GM19239 (cell line): ENCODE measurements at places on chromosomes 1 and 21.

DNA sequence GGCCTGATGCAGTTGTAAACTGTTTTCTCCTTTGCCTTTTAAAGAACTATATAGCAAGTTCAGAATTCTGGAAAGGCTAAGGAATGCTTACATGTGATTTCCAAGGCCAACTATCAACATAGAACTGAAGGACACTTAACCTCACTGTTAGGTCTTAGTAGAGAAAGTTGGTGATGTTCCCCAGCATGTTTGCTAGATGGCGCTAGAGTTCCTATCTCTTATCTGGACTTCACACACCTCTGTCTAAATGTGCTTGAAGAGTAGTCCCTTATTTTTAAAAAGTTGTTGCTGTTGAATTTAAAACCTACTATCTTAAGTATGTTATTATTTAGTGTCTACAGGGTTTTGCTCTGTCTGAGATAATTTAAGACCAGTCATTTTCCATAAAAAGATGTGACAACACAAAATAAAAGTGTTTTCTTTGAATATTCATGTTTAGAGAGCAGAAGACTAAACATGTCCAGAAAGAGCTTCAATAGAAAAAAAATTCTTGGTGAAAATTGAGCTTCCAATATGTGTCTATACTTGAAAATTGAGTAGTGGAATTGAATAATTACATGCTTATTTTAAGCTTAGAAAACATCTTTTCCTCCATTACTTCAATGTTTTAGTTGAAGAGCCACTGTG lies 237.3 kb downstream of the S1PR1 start:
- DNase-seq, result no peak

DNA sequence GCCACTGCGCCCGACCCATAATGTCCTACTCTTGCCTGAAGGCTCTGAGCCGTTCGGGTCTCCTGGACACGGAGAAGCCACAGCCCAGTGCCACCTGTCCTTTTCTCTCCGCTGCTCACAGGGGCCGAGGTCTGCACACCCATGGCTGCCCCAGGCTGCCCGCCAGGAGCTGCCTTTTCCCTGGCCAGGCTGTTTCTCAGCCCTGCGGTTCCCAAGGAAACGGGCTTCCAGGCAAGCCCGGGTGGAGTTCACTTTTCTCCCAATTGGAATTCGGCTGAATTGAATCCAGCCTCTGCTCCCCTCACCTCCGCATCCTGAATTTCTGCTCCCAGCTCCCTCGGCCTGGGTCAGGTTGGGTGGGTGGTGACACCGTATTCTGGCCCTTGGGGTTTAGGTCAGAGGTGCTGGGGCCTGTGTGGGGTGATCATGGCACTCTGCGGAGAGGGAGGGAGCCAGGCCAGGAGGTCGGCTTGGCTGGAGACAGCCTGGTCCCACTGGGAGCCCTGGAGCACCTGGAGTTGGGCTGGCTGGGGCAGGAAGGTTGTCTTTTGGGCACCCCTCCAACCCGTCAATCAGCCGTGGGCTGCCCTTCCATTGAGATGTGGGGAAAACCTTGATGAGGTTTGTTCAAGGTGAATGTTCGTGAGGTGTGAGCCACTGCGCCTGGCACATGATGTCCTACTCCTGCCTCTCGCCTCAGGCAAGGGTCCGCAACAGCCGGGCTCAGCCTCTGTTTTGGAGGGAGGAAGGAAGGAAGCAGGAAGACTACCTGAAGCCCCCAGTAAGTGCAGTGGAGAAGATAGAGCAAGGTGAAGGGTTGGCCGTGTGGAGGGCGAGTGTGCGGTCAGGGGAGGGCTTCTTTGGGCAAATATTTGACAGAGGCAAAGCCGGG lies 25.1 kb downstream of the RRP1 start:
- DNase-seq, result no peak

GRCh38 chr1:230204842-230205241 lies 137.8 kb downstream of the GALNT2 start:
- no peak for DNase-seq

DNA sequence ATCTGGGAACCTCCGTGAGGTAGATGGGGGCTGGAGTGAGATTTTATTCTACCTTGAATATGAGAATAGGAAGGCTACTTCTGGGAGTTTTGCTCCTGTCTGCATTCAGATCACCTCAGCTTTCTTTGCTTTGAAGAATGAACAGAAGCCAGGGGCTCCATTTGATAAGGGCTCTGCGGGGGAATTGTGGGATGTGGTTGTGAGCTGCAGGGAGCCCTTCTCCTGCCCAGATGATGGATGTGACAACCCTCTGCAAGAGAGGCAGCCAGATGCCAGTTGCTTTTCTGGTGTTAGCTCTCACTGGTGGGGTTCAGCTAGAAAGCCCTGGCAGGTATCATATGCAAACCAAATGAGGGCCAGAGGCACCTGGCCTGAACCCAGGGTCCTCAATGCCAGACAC lies 21.5 kb downstream of the IER5 start:
- no peak for DNase-seq

GRCh38 chr1:24894002-24894401 lies 36.1 kb downstream of the RUNX3 start:
- DNase-seq, result no peak

DNA sequence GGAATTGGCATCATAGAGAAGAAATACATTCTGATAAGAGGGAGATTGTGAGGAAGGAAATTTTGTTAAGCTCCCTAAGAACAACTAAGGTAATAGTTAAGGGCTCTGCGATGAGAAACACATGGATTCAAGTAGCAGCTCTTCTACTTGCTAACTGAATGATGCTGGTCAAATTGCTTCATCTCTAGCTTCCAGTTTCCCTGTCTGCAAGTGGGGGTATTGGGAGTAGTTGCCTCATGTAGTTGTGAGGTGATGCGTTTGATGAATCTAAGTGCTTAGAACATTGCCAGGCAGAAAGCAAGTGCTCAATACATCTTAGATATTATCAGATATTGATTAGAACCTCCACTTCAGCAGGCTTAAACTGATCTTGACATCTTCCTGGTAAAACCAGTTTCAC lies 84.8 kb downstream of the CD58 start:
- DNase-seq, result no peak

DNA sequence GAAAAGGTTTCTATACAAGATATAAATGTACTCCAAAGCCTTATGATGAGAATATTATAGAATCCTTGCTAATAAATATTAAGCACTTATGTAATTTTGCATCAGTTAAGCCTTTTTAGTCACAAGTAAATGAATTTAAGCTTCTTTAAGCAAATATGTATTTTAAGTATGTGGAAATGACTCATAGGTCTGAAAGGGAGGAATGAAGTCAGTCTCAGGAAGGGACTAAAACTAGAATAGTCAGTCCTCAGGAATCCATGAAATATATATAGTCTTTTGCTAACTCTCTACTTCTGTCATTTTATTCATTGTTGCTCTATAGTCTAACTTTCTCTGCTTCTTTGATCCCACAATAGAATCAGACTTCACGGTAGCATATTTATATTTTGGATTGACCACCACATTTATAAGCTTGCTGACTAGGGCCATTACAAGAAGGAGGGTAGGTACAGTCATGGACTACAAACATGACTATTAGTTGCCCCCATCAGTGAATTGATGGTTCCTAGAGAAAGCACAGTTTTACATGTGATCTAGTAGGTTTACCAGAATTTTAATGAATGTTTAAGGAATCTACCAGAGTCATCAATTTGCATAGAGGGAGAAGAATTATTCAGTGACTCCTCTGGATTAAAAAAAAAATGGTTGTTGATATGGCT lies 20.2 kb upstream of the RABGGTB start:
- no peak for DNase-seq

DNA sequence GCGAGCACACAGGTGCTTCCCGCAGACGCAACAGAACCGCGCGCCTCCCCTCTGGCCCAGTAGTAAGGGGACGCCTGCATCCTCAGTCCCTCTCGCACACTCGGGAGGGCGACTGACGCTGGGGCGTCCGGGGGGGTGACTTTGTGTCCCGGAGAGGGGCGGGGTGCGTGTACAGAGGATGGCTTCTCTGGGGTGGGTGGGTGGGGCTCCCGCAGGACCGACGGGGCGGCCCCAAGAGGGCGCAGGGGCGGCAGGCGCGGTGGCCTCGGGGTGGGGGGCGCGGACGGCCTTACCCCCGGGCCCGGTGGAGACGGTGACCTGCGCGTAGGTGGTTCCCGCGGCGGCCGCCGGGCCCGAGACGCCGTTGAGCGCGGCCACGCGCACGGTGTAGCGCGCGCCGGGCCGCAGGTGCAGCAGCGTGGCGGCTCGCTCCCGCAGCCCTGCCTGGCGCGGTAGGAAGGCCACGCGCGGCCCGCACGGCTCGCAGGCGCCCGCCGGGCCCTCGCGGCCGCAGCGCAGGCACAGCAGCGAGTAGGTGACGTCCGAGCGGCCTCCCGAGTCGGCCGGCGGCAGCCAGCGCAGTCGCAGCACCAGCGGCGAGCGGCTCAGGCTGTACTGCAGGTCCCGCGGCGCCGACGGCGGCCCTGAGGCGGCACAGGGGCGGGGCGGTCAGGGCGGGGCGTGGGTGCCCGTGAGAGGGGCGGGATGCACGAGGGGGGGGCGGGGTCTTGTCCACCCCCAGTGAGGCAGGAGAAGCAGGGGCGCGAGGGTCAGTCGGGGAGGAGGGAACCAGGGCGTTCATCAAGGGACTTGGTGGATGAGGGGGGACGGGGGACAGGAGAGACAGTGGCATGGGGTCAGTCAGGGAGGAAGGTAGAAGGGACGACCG lies 12.1 kb downstream of the EPHA10 start:
- peak; percentile 64 for DNase-seq

DNA sequence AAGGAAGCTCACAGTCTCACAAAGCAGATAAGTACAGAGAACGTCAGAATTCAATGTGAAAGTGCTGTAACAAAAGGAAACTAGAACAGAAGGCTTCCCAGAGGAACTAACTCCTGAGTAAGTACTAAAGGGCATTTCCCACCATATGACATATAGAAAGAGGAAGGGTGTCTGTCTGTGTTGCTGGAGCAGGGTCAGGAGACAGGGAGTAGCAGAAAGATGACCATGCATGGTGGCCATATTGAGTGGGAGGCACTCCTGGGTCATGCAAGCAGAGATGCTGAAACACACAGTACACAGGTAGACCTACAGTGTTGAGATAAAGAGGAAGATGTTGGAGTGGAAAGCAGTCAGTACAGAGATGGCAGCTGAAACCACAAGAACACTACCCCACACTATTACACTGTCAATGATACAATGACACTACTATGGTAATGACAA lies 47.3 kb downstream of the SLC25A24 start:
- DNase-seq, result no peak

DNA sequence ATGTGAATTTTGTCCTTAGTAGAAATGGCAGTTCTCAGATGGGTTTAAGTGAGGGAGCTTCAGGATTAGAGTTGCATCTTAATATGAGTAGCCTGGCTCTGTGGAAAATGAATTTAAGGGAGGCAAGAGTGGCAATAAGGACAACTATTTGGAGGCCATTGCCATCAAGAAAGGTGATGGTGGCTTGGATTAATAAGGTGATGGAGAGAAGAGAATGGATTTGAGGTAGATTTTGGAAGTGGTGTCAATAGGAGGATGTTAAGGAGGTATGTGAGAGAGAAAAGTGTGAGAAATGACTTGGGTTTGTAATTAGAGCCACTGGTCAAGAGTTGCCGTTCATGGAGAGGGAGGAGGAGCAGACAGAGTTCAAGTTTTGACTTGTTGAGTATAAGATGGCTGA lies 16.3 kb downstream of the CLIC4 start:
- DNase-seq, result no peak

DNA sequence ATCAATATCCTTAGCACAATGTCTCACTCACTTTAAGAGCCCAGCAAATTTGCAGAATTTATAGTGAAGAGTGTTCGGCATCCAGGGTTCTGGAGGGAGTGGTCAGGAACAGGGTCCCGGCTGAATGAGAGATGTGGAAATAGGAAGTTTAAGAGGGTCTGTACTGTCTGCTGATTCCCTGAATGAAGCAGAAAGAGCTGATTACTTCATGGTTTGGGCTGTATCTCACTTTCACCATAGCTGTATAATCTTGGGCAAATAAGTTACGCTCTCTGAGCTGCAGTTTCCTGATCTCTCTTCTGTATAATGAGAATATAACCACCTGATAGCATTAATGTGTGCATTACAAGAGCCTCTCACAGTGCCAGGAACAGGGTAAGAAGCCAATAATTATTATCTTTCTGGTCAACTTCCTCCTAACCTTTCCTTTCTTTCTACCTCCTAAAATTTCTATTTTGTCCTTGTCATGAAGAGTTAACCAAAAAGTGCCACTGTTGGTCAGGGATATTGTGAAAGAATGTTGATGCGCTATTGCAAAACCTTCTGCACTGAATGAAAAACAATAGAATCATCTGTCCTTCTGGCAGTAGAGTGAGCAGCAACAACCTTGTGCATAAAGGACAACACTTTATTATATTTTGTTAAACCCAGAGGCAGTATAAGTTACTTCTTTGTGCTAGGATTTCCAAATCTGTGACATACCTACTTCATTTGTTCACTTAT lies 14.7 kb upstream of the PTGFR start:
- DNase-seq, result no peak

DNA sequence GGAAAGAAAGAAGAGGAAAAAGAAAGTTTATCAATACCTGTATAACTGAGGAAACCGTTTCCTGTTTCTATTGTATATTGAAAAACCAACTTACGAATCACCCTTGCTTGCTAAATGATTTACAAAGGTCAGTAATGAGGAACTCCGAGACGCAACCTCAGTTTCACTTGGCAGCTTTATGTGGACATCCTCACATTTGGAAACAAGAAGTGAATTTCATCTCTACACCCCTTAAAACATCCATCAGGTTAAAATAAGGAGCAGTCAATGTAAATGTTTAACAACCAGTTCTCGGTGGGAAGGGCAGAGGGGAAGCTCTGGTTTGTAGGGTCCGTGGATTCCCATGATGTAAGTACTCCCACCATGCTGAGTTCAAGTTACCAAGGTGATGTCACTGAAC lies 481.7 kb upstream of the RUNX1 start:
- no peak for DNase-seq

- DNase-seq, result no peak
Measured at GRCh38 chr1:114756949-114757454, 782 bp downstream of the CSDE1 start.

GRCh38 chr1:27961646-27962221 lies 2.0 kb downstream of the XKR8 start:
- DNase-seq, result no peak

GRCh38 chr1:109104364-109105151 lies 9.4 kb upstream of the ELAPOR1 start:
- no peak for DNase-seq

DNA sequence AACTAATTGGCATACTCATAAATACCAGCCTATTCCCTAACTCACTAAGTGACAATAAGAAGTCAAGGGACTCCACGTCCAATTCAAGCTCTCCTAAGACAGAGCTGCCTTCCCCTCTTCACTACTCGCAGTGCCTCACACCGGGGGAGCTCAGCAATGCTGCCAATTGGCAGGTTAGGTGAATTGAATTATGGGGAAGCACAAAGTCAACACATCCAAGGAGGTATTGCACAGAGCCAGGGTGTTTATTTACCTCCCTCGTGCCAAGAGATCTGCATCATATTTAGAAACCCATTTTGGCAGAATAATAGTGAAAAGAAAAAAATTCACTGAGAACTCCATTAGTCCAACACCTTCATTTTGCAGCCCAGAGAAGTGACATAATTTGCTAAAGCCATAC lies 20.4 kb upstream of the TNR start:
- no peak for DNase-seq
